Esophagus squamous epithelium (tissue), 5 donors: ENCODE measurements at places on chromosomes 2 and 18. TPM values are rescaled to one million over a fixed set of nuclear protein-coding genes. Genes with fewer than 3 reads are reported as not detected.

GRCh38 chr2:121858369-121858768 is 102.9 kb downstream of the TSN start:
- DNase-seq: no peak

The PSTPIP2 gene
- 5.6 TPM for total RNA-seq

GRCh38 chr2:237131749-237132533 is 46.3 kb downstream of the COPS8 start:
- DNase-seq: no peak

- DNase-seq: no peak
These were observed 59.4 kb downstream of the DGKD start for GRCh38 chr2:233413559-233414272.

The MATN3 gene
- not detected for total RNA-seq

The TRIM43 gene
- not detected for total RNA-seq

DNA sequence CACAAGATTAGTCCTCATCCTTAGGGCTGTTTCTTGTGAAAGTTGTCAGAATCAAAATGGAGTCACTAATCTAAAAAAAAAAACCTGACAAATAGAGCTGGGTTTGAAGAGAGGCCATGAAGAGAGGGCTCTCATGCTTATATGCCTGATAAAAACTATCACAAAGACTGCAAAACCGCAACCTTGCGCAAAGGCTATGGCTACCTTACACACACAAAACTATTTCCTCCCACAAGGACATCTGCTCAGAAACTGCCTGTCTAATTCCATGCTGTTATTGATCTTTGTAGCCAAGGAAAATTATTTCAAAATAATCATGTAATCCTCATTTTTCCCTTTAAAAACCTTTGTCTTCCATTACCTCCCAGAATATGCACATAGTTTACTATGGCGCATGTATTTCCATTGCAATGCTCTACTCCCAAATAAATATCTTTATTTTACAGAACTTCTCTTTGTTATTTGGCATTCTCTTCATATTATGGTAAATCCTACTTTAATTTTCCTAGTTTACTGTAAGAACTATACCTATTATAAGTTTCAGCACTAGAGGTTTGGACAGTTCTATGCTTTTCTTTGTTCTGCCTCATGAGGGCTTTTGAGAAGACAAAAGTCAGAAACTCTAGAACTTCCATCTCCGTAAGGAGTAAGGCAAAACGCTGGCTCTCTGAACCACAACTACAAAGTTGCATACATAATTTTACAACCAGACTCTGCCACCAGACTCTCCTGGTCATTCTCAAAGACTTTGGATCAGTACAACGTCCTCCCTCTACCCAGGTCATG is 9.6 kb upstream of the DPYSL5 start:
- DNase-seq: no peak

GRCh38 chr2:2744958-2745715 is 414.1 kb upstream of the MYT1L start:
- no peak for DNase-seq

The PAX8 gene
- total RNA-seq: 2.7 TPM

GRCh38 chr2:197219636-197220035 is 90.9 kb downstream of the ANKRD44 start:
- DNase-seq: no peak

The DUSP11 gene
- total RNA-seq: 37.2 TPM

The CCBE1 gene
- 4.6 TPM for total RNA-seq

DNA sequence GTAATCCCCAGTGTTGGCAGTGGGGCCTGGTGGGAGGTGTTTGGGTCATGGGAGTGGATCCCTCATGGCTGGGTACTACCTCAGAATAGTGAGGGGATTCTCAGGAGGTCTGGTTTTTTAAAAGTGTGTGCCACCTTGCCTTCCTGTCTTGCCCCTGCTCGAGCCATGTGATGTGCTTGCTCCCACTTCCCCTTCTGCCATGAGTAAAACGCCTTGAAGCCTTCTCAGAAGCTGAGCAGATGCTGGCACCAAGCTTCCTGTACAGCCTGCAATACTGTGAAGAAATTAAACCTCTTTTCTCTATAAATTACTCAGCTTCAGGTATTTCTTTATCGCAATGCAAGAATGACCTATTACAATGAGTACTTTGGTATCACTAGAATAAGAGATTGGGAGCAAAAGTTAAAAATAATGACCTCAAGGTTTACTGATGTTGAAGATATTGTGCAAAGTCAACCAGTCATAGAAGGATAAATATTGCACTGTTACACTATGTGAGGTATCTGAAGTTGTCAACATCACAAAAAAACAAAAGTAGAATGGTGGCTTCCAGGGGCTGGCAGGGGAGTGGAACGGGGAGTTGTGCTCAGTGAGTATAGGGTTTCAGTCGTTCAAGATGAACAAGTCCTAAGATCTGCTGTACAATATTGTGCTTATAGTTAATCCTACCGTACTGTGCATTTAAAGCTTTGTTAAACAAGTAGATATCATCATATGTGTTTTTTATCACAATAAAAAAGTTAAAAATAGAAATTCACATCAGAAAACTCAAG is 938.3 kb upstream of the CNTNAP5 start:
- no peak for DNase-seq

- DNase-seq: no peak
These were observed 104.9 kb downstream of the CERS6 start for GRCh38 chr2:168560817-168561499.

- DNase-seq: no peak
These were observed 159.8 kb downstream of the EN1 start for GRCh38 chr2:118687698-118688097.

DNA sequence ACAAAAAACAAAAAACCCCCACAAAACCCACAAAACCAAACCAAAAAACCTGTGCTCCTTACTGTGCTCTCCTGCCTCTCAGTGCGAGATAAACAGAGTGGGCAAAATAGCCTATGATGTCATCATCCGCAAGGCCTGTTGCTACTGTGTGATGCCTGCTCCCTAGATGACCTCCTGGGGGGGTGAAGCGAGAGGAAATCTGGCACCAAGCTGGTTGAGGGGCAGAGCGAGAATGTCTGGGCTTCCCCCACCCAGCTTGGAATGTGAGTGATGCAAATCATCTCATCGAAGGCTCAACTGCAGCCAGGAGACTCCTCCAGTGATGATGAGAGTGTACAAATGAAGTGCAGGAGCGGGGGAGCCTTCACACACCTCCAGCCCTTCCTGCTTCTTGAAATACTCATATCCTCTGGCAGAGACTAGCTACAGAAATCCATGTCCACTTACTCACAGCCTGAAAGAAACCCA is 57.7 kb upstream of the MAP4K3 start:
- no peak for DNase-seq

GRCh38 chr2:216366777-216367471 is 5.4 kb downstream of the MARCHF4 start:
- DNase-seq: no peak

The HRH4 gene
- total RNA-seq: not detected

DNA sequence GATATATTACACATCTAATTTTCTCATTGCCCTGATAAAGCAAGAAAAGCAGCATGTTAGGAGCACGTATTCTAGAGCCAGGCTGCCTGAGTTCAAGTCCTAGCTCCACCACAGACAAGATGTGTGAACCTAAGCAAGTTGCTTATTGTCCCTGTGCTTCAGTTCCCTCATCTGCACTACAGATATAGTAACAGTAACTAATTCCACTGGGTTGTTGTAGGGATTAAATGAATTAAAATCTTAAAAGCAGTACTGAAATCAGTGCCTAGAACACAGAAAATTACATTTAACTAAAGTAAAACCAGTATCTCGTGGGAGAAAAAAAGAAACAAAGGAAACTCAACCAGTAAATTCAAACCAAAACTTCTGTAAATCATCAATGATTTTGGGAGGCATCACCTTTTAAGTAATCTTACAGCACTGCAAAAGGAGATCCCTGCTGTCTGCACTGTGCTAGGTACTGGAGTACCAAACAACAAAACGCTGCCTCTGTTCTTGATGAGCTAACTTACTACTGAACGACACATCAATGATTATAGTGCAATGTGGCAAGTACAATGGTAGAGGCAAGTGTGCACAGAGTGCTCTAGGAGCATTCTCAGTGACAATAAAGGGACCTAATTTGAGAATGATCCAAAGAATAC is 7.9 kb downstream of the MAP3K2 start:
- no peak for DNase-seq

DNA sequence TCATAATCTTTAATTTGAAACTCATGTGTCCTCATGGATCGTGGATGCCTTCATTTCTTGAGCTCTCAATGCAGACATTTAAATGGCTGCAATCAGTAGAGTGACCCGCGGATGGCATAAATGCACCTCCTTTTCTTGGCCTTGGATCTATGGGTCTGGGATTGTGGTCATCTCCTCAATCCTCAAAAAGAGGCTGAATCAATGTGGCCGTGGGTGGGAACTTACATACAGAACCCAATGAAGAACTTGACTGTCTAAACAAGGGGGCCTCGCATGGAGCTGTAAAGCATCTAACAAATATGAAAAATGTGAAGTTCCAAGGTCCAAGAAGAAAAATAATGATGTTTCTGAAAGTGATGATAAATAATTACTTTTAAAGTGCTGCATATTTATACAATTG is 2.9 kb downstream of the HOXD13 start:
- no peak for DNase-seq

The NAT8 gene
- total RNA-seq: not detected

DNA sequence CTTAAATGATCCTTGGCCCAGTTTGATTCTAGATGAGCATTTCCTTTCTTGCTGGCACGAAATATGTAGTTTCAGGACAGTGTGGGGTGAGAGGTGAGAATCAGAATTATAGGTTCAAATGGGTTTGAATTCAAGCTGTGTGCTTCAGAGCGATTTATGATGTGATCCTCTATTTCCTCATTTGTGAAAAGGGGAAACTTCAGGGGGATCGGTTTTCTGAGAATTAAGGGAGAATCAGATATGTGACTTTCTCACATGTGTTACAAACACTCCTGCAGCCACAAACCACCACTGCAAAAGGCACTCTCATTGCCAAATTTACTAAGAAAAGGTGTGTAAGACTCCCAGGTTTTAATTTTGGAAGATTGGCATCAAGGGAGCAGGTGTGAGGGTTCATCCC is 24.4 kb downstream of the HK2 start:
- DNase-seq: no peak

GRCh38 chr2:164661349-164661748 is 40.1 kb upstream of the GRB14 start:
- no peak for DNase-seq

- DNase-seq: no peak
These were observed 43.1 kb downstream of the INPP4A start for GRCh38 chr2:98487806-98488189.

DNA sequence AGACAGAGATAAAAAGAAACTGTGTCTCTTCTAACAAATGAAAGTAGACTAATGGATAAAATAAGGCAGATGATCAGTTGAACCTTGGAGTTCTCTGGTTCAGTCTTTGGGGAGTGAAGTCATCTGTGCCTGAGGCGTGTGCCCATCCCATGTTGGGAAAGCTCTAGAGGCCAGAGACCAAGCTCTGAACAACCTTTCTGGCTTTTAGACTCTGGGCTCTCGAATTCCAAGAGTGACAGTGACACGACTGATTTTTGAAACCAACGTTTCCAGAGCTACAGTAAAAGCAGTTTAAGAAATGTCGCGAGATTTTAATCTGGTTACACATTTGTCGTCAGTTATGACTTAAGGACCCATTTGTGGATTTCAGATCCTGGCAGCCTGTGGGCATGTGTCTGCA is 83.7 kb upstream of the APCDD1 start:
- DNase-seq: no peak

The ALPG gene
- not detected for total RNA-seq

DNA sequence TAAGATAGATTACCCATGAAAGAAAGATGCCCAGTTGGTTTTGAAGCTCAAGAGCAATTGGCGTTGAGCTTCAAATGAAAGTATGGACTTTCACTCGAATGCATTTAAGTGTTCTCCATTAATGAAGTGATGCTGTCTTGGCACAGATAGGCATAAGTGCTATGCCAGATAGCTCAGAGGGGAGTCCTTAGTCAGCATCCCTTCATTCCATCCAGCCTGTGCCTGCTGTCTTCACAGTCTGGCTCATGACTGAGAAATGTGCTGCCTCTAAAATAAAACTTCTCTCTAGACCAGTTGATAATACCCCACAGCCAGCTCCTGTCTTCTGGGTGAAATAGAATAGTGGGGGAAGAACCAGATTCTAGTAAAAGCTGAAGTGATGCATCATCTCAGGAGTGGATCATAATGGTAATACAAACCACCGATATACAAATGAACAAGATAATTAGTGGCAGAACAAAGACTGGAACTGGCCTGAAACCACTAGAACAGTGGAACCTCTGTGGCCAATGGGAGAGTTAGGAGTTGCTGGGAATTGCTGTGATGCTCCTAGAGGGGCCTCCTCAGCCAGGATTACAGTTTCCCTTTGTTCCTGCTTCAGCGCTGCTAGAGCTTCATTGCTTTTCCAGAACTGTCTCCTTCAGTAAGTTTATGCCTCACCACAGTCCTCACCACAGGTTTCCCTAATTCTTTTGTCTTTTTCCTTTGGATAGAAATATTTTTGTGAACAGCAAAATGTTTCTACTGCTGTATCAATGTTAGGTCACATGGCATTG is 359.3 kb downstream of the KIAA1328 start:
- DNase-seq: no peak

DNA sequence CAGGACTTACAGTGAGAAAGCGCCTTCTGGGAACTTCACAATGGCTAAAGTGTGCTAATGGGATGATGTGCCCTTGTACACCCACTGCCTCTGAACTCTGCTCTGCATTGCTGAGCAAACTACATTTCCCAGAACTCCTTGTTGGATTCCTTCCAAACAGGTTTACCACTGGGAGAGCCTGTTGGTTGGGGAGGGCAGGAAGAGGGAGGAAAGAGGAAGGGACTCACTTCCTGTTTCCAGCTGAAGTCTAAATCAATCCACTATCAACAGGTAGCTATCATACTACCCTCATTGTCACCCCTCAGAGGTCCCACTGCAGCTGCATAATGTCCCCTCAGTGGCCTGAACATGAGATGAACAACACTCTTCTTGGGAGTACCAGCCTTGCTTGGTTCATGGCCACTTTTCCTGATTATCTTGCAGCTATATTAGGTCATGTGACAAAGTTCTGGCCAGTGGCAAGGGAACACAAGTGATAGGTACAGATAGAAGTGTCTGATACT is 109.7 kb downstream of the MSH2 start:
- no peak for DNase-seq
